ENCODE measurements at places on chromosomes 2 and 18.

GRCh38 chr2:40106061-40106460 lies 327.0 kb upstream of the THUMPD2 start:
- no peak for DNase-seq

DNA sequence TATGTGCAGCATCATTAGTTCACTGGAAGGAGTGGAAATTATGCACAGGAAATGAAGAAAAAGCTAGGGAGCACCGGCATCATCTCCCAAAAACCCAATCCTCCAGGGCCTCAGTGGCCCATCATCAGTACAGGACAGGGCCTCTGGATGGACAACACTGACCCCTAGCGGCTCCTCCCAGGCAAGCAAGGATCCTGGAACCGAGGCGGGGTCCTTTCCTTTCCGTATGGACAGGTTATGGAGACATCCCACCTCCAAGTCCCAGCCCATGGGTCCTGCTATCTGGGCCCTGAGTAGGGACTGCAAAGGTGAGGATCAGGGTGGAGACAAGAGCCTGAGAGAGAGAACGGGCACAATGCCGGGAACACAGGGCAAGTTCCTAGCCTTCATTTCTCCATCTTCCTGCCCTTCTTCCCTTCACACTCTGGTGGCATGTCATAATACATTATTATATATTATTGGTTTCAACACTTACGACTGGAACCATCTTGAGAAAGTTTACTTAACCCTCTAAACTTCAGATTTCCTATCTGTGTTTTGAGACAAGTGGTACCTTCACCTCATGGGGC lies 68.2 kb downstream of the ZNF516 start:
- no peak for DNase-seq

DNA sequence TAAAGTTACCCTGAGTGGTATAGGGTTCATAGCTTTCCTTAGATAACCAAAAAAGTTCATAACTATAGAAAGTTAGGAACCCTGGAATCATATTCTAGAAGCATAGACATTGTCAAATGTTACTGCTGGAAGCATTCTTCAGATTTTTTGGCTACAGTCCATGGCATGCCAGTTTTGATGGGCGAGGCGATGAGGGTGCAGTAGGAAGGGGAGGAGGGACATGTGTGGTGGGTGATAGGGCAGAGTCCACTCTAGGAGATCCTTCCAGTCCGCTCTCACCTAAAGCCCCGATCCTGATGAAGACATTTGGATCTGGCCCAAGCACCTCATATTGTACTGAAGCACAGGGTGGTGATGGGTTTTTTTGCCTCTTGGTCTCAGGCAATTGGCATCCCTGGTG lies 91.8 kb downstream of the HRH4 start:
- no peak for DNase-seq

DNA sequence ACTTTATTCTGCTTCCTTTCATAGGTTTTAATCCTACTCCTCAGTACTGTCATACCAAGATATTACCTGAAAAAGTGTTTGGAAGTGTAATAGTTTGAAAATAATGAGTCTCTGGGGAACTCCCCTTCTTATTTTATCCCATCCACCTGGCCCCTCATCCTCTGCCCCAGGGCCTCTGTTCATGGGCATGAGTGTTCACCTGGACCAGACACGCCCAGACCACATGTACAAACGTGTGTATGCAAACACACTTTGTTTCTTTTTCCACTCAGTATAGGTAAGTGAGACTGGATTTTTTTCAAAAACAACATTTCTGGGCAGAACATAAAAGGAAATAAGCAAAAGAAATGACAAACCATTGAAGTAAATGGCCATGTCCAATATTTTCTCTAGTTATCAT lies 62.1 kb upstream of the THSD7B start:
- DNase-seq = no peak

DNA sequence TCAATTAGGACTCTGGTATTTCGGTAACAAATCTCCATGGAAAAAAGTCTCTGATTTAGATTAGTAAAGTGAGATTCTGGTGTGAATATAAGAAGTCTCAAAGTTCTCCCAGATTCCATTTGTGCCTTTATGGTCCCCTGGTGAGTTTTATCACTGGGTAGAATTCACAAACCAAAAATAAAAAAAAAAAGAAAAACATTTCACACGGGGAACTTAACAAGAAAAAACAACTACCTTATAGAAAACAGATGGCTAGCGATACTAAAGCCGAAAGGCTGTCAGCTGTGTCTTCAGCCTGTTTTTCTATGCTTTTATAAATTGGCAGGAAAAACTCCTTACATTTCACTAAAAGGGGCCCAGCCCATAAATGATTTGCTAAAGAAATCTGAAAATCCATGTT lies 50.6 kb downstream of the COL5A2 start:
- no peak for DNase-seq

DNA sequence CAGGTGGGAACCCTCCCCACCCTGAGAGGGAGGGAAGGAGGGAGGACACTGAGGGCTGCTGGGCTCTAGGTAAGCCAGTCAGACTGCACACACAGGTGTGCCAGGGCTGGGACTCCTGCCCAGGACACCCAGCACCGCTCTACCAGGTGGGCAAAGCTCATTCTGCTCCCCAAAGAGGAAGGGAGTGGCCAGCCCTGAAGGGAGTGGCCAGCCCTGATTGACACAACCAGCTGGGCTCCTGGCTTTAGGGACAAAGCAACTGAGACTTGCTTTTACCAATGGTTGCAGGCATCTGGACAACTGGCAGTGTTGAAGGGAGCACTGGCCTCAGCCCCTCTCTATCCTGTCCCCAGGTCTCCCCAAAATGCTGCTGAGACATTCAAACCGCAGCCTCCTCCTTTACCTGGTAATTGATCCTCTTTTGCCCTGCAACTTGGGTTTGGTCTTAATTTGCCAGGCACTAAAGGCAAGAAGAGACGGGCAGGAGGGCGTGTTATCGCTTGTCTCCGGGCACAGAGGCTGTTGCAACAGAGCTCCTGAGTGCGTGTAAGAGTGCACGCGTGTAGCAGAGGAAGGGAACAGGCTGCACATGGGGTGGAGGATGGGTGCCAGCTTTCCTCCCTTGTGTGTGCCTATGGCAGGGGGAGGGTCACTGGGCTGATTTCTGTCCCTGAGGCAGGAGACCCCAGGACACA lies 14.5 kb upstream of the FOSL2 start:
- DNase-seq = no peak

- no peak for DNase-seq
Measured at GRCh38 chr2:241237047-241237446, 48.6 kb downstream of the ANO7 start.

DNA sequence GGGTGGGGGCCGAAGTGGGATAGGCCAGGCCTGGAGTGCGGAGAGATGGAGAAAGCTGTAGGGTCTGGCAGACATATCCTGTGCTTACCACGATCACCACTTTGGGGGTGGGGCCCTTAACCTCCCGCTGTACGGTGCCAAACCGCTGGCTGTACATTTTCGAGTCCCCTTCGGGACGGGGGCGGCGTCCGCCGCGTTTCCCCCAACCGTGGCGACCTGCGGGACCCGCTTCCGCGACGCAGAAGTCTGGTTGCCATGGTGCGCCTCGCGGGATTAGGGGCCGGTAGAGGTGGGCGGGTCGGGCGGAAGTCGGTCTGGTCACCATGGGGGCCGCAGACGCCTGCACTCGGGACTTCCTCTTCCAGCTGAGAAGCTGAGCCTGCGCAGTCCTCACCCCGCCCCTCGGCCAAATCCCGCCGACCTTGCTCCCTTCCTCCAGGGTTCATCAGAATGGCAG lies at the start of gene CFAP53:
TSS of gene CFAP53 (minus strand) at position 248 of the 457 bp plus-strand sequence. CDS start at position 157, 91 bp downstream.
- no peak for DNase-seq

DNA sequence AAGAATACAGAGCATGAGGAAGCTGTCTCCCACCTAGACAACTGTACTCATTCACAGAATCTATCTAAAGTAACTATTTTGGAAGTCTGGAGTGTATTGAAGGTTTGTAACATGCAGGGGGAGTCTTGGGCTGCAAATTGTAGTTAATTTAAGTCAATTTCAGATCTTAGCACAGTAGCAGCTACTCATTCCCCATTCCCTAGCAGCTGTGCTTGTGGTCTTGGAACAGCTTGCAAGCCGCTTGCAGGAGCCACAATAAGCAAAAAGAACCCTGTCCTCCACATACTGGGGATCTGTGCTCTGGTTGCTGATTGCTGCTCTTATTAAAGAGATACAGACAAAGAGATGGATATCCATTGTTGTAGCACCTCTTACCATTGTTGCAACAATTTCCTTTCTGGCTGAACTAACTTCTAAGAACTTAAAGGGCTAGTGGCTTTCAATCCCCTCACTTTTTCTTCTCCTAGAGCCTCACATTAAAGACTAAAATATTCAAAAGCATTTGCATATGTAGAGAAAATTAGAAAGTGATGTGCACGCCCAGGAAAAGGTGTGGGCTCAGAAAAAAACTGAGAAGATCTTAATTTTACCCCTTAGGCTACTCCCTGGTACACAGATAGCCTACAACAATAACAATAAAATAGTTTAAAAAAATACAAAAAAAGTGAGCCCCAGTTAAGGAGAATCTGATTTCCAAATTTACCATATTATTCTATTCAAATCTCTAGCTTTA lies 1775.1 kb upstream of the PIK3C3 start:
- DNase-seq = no peak

DNA sequence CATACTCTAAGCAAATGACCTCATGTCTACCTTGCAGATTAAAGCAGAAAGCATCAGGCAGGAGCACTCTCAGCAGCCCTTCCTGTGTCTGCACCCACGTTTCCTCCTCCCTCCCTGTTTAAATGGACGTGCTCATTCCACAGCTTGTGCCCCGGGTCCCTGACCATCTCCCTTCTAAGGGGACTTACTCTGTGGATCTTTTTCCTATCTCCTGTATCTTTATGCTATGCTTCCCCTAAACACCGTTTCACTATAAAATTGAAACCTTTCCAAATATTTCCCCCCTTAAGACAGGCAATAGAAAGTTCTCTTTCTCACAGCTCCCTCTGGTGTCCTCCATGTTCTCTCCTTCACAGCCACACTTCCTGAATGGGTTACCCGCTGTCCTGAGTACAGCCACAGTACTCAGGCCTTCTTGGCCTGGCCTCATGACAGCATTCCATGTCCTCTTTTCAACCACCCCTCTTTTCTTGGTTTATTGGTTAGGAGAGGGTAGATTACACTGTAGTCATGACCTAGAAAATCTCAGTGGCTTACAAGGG lies 41.1 kb downstream of the TMEM185B start:
- no peak for DNase-seq

DNA sequence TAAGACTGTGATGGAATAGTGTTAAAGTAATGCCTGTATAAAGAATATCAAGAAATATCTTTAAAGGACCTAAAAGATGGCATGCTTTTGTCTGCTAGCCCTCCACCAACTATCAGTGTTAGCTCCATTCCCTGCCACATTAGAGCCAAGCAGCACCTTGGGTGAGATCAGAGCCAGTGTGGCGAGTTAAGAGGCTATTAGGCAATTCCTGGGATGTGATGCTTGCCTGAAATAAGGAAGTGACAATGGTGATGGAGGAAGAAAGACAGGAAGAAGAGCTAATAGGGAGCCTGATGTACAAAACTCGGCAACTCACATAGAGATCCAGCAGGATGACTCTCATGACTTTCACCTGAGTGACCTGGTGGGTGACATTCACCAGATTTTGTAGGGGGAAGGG lies 143.5 kb downstream of the ZEB2 start:
- no peak for DNase-seq

DNA sequence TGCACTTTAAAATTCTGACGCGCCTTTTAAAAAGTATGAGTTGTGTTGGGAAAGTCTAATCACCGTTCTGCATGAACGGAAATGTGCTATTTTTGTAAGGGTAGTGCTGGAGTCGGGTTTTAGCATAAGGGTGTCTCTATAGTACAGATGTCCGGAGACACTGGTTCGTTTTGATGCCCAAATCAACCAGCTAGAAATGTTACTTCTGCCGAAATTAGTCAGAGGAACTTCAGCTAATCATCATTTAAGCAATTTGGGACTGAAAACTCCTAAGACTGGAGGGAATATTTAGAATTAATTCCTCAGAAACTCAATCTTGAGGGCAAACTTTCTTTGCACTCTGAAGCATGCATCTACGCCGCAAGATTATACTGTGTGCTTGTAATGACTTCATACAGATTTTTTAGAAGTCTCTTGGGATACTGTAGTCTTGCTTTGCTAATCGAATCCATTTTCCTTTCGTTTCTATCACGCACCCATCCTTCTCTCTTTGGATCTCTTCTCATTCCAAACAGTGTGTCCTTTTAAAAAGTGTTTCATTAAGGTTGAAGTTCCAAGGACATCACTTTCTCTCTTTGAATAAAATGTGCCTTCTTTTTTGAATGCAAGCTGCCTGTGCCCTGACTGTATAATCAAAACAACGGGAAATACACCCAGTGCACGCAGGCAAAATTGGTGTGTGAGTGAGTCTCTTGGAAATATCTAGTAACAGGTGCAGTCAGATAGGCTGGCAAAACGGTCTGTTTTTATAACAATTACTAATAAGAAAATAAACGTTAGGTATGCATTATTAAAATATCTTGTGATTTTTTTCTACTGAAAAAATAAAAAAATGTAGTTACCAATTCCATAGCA lies 270.9 kb upstream of the TCF4 start:
- DNase-seq = no peak

DNA sequence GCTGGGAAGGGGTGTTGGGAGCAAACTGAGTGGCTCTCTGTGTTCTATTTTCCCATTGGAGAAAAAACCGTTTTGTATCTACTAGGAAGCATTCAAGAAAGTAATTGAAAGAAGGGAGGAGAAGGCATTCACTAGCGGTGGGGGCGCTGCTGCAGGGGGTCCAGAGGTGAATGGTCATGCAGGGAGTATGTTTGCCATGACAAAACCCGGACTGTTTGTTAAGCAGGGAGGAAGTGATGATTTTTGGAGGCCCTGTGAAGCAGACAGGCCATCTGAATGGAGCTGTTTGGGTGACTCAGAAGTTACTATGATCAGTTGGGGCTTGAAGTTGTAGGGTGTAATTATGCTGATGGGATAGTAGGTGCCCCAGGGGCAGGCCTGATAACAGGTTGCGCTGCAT lies 7.0 kb downstream of the TAF4B start:
- no peak for DNase-seq

- DNase-seq = no peak
Measured at GRCh38 chr18:12657684-12658425, at the start of gene SPIRE1. Gene SPIRE1 (minus strand): TSS chr18:12658107. CDS start chr18:12657866, 241 bp downstream.

- no peak for DNase-seq
Measured at GRCh38 chr2:132429941-132430573, 13.5 kb downstream of the GPR39 start.

DNA sequence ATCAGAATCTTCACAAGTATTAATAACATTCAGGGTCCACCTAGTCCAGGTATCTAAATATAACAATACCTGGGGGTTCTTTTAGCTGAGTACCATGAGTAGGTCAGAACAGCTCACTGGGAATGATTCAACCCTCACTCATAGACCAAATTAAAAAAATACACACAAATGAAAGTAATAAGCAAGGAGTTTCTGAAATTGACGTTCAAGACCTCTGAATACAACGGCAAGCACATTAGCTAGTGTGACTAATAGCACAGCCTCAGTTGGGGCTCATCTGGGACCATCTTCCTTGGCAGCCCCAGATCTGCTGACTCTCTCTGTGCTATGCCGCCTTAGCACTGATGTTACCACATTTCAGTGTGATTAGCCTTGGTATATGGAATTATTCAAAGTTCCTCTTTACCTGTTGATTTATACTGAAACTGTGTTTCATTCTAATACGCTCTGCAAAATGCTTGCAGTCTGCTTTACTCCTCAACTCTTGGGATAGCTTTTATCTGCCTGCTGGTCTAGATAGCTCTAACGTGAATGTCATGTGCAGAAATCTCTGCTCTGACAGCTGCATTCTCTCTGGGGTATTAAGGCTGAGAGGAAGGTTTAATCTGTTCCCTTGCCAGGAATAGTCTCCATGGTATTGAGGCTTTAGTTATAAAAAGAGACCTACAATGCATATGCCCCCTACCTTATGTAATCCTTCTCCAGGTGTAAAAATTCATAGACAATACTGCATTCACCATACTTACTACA lies 153.3 kb downstream of the METTL4 start:
- no peak for DNase-seq
